ENCODE measurements at places on chromosomes 4 and X. TPM values are rescaled to one million over a fixed set of nuclear protein-coding genes. Genes with fewer than 3 reads are reported as not detected.

Gene LEF1
- total RNA-seq = 0.32 TPM

DNA sequence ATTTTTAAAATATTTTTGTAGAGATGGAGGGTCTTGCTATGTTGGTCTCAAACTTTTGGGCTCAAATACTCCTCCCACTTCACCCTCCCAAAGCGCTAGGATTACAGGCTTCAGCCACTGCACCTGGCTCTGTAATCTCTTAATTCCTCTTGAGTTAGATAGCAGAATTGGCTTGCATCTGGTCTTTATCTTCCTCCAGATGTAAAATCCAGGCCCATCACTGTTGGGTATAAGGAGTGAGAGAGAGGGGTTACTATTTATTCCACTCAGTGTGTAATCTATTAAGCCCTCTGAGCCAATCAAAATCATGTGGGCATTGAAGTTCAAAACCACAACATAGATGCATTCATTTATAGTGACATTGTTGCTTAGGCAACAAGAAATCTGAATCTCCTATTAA, 33.9 kb downstream of the ANK2 start:
- no peak for DNase-seq

- DNase-seq = no peak
Observed at GRCh38 chr4:56511098-56511497, 5.5 kb downstream of the ARL9 start.

DNA sequence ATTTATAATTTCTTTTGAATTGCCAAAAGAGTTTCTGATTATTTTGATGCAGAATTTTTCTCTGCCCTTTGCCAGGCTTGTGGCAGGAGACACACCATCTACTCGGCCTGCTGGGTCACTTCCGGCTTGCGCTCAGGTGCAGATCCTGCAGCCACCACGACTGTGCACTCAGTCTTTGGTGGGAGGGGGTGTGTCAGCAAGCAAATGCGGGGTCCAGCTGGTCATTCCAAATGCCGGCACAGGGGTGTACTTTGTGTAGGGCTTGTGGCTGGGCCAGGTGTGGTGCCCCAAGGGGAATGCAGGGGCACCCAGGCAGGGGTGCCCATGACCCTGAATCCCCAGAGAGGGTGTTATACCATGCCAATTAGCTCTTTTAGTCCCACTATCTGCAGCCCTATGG, 673.0 kb downstream of the TLL1 start:
- no peak for DNase-seq

DNA sequence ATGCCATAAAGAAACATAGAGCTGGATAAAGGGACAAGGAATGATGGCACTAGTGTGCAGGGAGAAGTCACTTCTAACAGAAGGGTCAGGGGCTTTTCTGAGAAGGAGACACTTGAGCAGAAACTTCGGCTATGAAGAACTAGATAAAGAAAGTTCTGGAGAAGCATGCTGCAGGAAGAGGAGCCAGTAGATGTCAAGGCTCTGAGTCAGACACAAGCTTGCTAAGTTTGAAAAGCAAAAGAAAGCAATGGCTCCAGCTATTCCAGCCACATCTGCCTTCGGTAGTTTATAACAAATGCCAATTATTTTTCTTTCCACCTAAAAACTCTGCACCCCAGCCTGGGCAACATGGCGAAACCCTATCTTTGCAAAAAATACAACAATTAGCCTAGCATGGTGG, 7.5 kb downstream of the NUDT6 start:
- no peak for DNase-seq

Measured in Right ventricle myocardium inferior (tissue), 1 donor.